ENCODE measurements at places on chromosomes 6 and 20.
A peak's percentile ranks its signal among the peaks of the same experiment; 100 is the strongest.

DNA sequence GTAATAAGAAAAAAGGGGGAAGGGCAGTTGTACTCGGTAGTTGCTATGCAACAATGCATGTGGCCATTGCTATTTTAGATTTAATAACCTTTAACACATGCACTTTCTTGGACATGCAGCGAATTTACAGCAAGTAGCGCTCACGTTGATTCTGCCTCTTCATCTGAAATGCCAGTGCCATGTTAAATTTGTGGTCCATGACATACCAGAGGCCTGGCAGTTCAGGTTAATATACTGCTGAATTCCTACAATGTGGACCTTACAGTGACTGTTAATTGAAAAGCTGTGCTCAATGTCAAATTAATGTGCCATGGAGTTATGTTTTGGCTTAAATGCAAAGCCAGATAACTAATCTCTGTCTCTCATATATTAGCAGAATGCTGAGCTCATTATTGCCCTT is 699.7 kb downstream of the DOK5 start:
- DNase-seq, result no peak

GRCh38 chr6:170221753-170222400 is 69.0 kb downstream of the DLL1 start:
- no peak for DNase-seq

GRCh38 chr6:117976030-117976651 is 69.1 kb downstream of the SLC35F1 start:
- peak; percentile 52 for DNase-seq

GRCh38 chr20:19405958-19406357 is 193.5 kb downstream of the SLC24A3 start:
- no peak for DNase-seq

GRCh38 chr6:25181923-25182322 is 97.3 kb upstream of the CARMIL1 start:
- DNase-seq, result no peak

DNA sequence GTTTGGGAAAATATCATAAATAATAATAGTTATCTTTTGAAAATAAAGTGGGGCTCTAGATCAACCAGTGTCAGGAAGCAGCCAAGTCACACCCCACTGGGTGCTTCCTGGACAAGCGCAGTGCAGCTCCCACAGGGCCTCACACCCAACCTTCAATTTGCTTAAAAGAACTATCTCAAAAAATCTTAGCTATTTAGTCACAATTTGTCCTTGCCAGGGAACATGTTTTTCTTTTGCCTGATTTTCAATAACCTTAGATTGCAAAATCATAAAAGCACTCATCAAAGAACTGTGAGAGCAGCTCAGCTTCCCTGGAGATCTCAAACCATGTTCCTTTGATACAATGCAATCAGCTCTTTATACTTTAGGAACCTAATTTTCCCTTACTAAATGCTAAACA is 1.6 kb upstream of the NCOA7 start:
- DNase-seq, result peak; percentile 26

DNA sequence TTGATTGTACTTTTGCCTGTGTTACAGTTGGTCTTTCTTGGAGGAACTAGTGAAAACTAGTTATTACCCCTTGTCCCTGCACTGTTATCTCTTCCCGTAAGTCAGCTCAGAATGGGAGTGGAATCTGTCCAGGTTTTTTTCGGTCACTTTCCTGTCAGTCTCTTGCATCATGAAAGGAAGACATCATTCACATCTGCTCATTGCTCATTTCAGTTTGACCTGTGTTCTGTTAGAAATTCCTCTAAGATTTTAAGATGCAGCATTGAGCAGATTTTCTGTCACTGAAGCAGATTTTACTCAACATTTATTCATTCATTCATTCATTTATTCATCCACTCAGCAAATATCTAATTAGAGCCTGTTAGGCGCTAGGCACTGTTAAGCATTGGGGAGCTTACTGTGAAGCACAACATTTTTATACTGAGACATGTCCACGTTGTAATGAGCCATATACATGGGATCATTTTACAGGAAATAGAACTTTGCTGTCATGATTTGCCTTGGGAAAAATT is 33.1 kb upstream of the HINT3 start:
- DNase-seq, result no peak

DNA sequence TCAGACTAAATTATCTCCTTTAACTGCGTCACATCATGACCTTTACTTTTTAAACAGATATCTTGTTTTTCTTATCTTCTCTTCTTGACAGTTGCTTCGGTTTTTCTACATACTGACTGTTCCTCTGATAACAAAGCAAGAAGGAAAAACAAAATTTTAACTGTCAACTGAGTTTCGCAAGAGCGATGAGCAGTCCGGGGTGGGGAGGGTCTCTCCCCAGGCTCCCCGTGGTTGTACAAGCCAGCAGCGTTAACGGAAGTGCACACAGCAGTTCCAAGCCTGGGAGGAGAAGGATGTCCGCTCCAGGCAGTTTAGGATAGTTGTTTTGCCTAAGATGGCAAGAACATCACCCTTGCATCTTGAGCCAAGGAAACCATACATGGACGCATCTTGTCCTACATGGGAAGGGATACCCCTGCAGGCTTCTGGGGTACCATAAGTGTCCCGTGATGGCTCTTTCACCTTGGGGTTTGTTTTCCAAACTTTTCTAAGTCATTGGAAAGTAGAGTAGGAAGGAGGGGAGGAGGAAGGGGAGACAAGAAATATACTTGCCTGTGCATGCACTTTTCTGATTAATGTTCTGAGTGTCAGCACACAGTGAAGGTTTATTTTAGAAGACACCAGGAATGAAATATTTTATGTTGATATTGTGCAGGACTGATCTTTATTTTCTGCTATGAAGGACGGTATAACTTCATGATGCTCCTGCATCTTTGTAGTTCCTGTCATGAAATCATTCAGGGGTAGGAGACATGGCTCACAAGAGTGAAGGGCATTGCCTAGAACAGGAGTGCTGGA is 20.8 kb downstream of the SLC24A3 start:
- no peak for DNase-seq

- no peak for DNase-seq
Measured at GRCh38 chr6:129448965-129449364, 261.0 kb downstream of the ARHGAP18 start.

DNA sequence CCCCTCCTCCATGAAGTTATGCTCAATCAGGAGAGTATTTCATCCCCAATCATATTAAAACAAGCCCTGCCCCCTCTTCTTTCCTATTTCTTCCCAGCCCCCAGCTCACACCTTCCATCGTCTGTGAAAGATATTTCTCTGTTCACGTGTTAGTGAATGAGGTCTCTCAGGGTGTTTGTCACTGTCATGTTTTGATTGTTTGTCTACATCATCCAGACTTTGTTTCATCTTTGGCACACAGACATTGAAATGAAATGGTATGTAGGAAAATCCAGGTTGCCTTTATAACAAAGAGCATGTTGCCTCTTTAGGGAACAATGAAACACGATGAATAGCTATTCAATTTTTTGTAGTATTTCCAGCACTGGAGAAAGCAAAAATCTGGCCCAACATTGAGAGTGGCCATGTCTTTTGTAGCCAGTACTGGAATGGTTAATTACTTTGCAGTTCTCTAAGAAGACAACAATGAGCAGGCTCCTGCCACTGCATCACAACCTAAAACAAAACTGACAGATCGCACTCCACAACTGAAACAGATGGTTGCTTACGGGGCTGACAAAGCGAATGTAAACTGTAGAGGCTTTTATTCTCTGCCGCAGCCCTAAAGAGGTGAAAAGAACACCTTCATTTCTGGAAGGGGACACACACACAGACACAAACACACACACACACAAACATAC is 543.6 kb upstream of the CITED2 start:
- no peak for DNase-seq

GRCh38 chr6:33019372-33019771 is 10.0 kb upstream of the HLA-DOA start:
- DNase-seq, result no peak

DNA sequence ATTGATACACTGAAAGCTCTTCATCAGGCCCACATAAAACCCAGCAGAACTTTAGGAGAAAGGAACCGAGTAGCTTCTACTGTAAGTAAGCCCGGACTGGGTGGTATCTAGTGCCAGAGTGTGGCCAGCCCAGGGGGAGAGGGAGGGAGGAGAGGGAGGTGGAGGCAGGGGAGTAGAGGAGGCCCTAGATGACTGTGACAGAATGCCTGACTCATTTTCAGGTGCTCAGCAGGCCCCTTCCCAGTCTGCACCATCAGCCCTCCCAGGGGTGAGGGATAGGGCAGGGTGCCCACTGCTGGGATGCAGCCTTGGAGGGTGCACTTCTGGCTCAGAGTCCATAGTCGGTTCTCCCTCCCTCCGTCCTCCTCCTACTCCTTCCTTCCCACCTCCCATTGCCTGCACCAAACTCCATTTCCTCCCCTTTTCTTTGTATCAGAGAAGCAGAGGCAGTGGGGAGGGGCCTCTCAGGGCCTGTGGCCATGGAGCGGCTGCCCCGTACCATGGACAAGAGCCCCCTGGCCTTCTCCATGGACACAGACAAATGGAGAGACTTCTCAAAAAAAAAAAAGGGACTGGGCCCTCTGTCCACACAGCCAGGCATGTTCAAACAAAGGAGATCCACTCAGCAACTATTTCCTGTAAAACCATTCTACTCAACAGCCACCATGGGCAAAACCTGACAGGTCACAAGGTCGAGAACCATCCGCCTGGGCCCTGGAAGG is 184.9 kb upstream of the SNX9 start:
- DNase-seq, result no peak

DNA sequence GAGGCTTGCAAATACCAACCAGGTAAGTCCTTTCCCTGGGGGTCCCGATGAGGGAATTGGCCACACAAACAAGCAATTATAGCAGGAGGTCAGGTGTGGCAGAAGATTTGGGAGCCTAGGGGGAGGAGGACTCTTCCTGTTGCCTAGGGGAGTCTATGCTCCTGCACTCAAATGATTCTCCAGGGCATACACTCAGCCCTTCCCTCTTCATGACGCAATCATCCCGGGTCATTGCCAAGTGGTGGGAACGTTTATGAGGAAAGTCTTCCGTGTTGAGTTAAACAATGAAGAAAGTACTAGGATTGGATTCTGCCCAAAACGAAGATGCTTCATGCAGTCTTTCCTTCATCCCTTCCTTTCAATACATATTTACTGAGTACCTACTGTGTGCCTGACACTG is 186.5 kb upstream of the TSHZ2 start:
- DNase-seq, result no peak

- DNase-seq, result no peak
Measured at GRCh38 chr20:444117-444516, 18.2 kb downstream of the TBC1D20 start.

DNA sequence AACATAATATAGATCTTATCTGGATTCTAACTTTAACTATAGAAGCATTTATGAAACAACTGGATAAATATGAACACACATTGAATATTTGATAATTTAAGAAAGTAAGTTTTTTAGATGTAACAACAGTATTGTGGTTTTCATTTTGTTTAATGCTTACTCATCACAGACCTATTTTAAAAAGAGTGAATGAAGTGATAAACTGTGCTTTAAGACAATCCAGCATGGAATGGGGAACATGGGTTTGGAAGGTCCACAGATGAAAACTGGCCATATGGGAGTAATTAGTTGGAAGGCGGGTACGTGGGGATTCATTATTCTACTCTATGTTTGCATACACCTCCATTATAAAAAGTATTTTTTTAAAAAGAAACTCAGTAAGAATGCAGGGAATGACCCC is 21.2 kb downstream of the EPB41L2 start:
- DNase-seq, result no peak

- no peak for DNase-seq
Measured at GRCh38 chr20:59040667-59041066, 1.9 kb downstream of the PRELID3B start.

DNA sequence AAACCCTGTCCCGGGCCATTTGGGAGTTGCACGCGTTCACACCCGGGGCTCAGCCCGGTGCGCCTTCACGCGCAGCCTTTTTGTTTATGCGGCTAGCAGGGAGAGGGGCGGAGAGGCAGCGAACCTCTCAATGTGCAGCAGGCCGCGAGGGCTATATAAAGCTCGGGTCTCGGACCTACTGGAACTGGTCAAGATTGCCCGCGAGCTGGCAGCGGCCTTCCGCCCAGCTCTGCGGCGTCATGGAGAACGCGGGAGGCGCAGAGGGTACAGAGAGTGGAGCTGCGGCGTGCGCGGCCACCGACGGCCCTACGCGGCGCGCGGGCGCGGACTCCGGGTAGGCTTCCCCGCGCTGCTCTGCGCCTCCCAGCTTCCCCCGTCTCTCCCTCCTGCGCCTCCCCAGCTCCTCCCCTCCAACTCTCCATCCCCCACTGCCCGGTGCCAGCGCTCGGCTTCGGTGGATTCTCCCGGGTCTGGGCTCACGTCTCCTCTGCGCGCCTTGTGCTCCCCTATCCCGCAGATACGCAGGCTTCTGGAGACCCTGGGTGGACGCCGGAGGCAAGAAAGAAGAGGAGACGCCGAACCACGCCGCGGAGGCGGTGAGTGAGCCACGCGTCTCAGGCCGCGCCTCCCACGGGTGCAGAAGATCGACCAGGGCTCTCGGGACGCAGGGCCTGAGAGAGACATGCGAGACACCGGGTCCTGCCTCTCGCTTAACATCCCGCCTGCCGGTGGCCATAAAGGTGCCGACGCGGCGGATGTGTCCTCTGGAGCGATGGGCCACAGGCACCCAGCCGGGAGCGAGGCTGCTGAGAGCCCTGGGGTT is at the start of gene RIPPLY2:
Gene RIPPLY2 (plus strand): TSS at position 183 of the 823 bp plus-strand sequence. CDS start 57 bp downstream, at position 240.
- DNase-seq, result no peak

Data from CD4-positive, alpha-beta T cell treated with Interleukin-17A for 1 hour (primary cell).